ENCODE measurements at places on chromosomes 11 and 22.

GRCh38 chr11:73578592-73579185 lies 19.2 kb downstream of the FAM168A start:
- DNase-seq, result no peak

DNA sequence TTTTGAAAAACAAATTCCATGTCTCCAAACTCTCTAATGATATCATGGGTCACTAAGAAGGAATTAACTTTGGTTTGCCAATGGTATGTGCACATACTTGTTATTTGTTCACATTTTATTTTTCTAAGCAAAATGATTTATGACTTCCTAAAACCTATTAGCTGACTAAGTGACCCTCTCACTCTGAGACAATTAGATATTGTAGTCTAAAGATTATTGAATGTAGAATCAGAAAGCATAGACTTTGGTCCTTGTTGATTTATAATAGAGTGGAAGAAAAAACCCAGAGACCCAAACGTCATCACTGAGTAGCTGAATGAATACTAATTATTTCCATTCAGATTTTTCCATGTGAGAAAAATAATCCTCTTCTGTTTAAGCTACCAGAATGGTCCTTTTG lies 243.5 kb upstream of the ANO3 start:
- peak; percentile 28 for DNase-seq

DNA sequence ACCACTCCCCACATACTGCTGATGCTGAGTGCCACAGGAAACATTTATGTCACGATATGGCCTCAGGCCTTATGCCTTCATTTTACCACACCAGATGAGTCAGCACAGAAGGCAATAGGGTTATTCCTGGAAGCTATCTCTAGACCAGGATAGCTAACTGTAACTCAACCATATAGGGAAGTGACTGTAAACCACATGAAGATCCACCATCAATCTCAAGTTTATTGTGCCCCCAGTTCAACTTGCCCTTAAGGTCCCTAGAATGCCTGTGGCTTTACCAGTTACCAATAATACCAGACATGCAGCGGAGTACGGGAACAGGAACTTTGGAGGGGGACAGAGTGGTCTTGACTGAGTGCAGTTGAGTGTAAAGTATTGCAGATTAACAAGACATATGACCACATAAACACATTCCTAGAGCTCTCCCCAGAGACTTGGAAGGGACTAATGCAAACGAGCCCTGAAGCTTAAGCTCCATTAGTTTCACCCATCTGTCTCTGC lies 180.9 kb downstream of the KIF18A start:
- peak; percentile 60 for DNase-seq

- DNase-seq, result peak; percentile 35
Observed at GRCh38 chr22:21984793-21985192, 2.2 kb upstream of the TOP3B start.

- DNase-seq, result no peak
Observed at GRCh38 chr11:23211221-23211620, 350.9 kb upstream of the CCDC179 start.

DNA sequence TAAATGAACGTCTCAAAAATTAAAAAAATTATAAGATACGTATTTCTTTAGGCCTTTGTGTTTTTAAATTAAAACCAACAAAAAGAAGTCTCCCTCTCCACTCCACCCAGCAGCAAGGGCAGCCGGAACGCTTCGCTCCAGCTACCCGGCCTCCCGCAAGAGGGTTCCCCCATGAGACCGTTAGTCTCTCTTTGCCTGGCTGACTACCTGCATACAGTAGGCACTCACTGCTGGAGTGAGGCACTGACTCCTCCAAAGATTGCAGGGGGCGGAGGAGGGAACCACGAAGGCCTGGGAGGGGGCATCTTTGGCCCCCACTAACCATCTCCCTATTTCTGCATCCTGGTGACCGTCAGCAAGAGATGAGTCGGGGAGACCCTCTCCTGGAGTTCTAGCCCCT lies 10.1 kb downstream of the CBX6 start:
- no peak for DNase-seq

- no peak for DNase-seq
Observed at GRCh38 chr11:62592989-62593421, 1.7 kb upstream of the TUT1 start.

DNA sequence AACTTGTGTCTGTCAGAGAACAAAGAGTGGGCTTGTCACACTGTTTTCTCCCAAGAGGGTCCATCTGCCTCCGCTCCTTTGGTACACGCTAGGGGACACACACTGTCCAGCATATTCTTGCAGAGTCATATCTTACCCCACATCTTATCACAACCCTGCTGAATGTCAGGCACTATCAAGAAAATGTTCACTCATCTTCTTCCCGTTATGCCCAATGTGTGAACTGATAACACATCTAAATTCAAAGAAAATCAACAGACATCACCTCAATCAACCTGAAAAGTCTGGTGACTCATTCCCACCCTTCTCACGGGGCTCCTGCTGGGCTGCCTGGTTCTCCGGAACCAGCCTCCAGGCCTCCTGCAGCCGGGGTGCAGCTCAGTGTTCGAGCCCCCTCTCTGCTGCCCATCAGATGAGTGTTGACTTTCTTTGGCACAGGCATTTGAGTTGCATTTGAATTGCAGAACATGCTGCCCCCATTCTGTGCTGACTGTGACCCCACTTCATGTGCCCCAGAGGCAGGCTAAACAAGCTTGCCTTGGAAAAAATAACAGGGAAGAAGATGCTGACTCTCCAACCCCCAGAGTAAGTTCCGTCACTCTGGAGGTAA lies 19.4 kb downstream of the GRAP2 start:
- no peak for DNase-seq

DNA sequence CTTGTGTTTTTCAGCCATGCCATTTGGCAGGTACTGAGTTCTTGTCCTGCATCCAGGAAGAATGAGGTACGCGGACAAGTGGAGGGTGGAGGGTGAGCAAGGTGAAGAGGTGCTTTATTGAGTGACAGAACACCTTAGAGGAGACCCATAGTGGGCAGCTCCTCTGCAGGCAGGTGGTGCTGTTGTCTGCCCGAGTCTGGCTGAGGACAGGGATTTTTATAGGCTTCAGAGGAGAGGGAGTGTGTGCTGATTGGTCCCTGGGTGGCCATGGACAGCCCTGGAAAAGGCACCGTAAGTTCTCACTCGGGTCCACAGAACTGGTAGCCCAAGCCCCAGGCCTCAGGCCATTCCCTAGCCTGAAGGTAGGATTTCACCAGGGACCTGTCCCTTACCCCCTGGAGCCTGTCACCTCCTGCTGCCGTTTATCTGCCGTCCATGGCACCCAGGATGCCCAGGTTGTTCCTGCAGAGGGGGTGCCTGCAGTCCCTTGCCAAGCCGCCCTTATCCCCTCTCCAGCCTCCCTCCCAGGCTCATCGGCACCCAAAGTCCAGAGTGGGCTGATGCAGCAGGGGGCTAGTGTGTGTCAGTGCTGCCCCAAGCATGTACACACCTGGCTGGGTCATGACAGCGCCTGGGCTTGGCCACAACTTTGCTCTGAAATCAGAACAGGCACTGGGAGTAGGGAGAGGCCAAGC lies 213.6 kb downstream of the LRRC4C start:
- no peak for DNase-seq

- DNase-seq, result peak; percentile 96
Observed at GRCh38 chr11:131888230-131888855, 517.9 kb downstream of the NTM start.

DNA sequence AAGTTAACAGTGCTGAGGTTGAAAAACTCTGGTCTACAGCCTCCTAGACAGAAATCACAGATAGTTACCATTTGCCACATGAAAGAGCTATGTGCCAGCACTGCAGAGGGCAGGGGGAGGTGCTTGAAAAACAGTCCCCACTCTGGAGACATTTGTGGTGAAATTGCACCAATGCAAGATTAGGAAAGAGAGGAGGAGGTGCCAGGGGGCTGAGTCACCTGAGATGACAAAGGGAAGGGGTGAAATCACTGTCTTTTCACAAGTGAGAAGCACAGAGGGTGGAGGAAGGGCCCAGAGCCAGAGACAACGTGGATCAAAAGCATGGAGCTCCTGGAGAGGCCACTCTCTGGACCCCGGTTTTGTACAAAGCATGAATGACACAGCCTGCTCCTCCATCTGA lies 196.3 kb downstream of the BUD13 start:
- no peak for DNase-seq

DNA sequence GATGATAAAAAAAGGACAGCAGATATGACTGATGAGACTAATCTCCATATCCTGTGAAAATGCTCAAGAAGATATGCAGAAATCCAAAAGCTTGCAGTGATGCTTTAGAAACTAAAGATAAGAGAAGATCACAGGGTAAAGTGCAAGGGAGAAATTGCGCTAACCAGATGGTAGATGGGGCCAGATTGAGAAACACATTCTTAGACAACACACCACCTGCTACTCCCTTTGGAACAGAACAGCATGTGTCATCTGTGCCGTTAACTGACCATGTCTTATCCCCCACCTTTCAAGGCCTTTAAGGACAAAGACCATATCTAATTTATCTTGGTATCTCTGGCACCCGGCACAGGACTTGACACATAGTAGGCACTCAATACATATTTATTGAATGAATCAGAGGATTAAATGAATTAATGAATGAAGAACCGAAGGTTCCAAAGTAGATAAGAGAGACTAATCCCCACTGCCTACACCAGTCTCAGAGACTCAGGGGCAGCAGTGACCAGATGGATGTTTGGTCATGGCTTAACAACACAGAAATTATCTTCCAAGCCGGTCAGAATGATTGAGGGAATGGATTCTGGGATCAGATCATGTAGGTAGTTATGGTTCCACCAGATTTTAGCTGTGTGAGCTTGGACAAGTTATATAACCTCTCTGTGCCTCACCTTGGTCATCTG lies 12.3 kb upstream of the P2RY2 start:
- DNase-seq, result no peak
